ENCODE measurements at places on chromosomes 2 and 18.

DNA sequence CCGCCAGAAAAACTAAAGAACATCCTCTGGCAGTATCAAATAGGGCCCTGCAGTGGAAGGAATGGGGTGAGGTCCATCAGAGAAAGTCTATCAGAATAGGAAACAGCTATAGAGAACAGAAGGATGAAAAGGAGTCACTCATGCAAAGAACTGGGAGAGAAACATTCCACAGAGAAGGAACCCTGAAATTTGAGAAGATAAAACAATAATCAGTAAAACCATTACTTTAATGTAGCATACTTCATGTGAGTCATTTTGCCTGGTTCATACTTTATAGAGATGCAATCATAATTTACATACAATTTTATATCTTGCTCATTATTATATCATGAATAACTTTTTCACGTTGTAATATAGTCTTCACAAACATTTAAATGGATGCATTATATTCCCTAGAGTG, 402.2 kb downstream of the NCKAP5 start:
- DNase-seq: no peak

GRCh38 chr2:101083613-101084012, 67.6 kb downstream of the TBC1D8 start:
- no peak for DNase-seq

DNA sequence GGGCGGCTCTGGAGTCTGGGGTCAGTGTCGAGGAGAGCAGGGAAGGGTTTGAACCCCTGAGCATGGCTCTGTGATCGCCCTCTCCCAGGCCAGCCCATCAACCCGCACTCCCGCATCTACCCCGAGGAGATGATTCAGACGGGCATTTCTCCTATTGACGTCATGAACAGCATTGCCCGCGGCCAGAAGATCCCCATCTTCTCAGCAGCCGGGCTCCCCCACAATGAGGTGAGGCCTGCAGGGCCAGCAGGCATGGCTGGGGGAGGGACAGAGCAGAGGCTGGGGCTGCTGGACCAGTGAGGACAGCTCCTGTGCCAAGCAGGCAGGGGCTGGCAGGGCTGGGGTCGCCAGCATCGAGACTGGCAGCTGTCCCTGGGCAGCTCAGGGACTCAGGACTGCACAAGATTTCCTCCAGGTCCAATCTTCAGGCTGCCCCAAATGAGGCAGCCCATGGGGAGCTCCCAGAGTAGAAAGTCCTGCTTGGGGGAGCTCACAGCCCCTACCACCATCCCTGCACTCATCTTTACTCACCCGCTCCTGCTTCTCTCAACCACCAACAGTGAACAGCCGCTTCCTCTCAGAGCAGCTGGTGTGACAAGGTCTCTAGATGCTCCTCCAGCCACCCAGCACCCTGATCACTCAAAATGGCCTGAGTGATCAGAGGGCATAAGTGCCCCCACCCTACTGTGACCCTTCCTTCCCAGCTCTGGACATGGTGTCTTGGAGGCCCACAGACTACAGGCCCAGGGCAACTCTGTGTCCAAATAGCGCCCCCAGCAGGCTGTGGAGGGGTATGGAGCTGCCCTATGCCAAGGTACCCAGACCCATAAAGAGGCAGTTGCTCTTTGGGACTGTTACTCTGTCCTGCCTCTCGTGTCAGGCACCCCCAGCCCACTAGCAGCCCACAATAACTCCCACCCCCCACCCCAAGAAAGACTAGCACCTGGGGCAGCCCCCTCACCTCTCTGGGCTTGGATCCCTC, 18.3 kb upstream of the ANKRD53 start:
- no peak for DNase-seq

DNA sequence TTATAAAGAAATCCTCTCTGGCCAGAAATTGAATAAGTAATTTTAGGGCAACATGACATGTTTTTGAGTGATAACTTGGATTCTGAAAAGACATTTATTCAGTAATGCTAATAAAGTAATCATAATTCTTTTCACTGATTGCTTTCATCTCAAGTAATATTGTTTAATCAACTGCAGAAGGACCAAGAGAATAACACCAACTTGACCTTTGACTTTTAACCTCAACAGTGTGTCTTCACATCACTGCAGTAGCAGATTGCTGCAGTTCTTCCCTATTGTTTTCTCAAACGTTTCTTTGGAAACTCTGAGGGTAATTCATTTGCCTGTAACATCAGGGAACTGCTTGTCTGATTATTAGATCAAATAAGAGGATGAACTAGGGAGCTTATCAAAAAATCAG, 104.9 kb upstream of the UPP2 start:
- DNase-seq: no peak

- DNase-seq: no peak
These were observed 52.0 kb downstream of the FTCDNL1 start for GRCh38 chr2:199798831-199799580.

DNA sequence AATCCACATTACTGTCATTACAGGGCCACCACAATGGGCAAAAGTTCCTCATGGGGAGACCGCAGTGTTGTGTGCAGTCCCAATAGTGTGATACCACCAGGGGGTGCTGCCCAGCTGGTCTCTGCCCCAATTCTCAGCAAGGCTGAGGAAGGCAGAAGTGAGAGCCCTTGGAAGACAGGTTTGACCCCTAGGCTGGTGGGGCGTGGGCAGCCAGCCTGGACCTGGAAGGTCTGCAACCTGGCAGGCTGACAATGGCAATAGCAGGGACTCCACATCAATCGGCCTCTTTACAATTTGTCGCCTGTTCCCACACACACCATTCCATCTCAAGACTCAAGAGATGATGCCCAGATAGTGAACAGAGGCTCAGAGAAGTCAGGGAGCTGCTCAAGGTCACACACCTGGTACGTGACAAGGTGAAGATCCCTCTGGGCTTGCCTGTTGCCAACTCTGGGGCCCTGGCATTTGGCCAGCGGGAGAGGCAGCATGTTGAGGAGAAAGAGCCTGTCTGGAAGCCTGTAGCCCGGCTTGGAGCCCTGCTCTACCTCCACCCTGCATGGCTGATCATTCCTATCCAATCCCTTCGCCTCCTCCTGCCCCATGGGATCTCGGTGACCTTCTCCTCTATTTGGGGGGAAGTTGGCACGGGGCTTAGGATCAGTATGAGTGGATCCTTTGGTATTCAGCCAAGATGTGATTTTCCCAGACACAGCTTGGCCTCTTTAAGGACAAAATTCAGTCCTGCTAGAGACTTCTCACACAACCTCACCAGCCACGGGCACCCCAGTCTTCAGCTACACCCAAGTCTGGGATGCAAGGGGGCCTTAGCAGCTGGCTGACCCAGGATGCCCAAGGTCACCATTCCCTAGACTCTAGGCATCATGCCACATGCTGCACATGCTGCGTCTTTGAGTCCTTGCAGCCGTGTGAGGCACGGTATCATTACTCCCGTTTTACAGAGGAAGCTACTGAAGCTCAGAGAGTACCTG, 2.9 kb upstream of the ATOH8 start:
- peak; percentile 81 for DNase-seq

GRCh38 chr18:50080932-50081560, 113.9 kb downstream of the MYO5B start:
- no peak for DNase-seq

DNA sequence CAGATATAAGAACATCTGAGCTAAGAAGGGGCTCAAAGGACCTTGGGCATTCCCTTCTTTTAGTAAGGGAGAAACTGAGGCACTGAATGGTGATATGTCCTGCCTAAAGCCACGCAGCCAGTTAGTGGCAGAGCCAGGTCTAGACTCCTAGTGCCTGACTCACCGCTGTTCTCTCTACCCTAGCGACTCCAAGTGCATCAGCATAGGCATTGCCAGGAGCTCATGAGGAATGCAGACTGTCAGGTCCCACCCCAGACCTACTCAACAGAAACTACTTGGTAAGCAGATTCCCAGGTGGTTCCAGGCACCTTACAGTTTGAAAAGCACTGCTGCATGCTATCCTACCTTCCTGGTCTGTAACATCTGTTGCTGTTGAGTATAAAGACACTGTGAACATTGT, 158.9 kb downstream of the MSH2 start:
- DNase-seq: no peak

Data from HuH-7.5 (cell line).